CD4-positive, alpha-beta T cell (primary cell): ENCODE measurements at places on chromosomes 12 and 14.

GRCh38 chr12:62032870-62033269 is 227.3 kb upstream of the USP15 start:
- no peak for DNase-seq

DNA sequence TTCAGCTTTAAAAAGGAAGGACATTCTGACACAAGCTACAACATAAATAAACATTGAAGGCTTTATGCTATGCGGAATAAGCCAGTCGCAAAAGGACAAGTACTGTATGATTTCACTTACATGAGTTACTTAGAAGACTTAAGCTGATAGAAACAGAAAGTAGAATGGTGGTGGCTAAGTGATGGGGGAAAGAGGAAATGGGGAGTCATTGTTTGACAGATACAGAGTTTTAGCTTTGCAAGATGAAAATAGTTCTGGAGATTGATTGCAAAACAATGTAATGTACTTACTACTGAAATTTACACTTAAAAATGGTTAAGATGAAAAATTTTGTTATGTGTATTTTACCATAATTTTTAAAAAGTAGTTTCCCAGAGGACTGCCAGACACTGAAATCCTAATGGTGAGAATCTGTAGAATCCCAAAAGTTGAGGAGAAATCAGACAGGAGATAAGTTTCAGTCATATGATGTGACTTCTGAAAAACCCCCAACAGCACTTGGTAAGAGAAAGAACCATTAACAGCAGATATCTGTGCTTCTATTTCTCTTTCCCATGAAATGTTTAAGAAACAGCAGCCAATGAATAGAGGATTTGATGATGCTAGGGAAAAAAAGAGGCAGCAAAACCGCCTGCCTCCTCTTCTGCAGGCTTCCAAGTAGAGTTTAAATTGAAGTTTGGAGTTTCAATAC is 16.6 kb upstream of the CLEC2A start:
- DNase-seq = peak; percentile 63

- no peak for DNase-seq
Measured at GRCh38 chr14:83023369-83023768, 1489.7 kb upstream of the SEL1L start.

DNA sequence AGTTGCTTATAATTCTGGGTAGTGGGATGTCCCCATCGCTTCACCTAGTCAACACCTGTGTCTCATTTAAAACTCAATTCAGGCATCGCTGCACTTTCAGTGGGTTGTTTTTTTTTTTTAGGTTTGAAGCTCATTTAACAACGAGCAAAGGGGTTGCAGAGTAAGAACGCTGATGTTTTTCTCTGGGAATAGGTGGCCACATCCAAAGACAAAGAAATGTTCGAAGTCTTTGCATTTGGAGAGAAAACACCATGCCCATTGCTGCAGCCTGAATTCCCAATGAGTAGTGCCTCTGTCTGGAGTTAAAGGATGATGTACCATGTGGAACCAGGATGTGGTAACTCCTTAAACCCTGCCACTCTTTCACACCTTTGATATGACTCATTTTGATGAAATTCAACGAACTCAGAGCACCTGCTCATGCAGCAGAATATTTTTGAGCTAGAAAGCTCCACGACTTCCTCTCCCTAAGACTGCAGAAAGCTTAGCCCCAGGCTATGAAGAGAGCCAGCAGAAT is 35.1 kb upstream of the BATF start:
- DNase-seq = no peak

- DNase-seq = no peak
Measured at GRCh38 chr12:92952394-92952793, 23.3 kb upstream of the EEA1 start.

DNA sequence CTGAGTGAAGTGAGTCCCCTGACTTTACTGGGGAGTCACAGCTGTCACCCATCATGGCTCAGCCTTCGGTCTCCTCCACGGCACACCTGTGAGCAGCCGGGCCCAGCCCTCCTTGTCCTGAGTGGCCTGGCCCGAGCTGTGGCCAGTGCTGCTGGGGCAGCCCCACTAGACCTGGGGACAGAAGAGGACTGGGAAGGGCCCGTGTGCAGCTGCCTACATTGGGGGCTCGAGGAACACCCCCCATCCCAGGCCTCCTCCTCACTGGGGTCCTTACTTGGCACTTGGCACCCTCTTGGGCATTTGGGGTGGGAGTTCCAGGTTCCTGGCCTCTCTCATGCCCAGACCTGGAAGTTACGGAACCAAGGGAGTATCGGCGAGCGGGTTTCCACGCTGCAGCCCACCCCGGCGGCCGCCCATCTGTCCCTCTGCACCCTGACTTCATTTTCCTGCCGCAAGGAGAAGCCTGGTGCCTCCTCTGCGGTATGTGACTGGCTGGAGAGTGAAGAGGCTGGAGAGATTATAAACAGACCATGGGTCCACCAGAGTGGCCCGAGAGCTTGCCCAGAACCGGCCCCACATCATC is 179.7 kb downstream of the KIF26A start:
- peak; percentile 19 for DNase-seq
